Prostate gland (tissue), 2 donors: ENCODE measurements at places on chromosomes 4 and X.

DNA sequence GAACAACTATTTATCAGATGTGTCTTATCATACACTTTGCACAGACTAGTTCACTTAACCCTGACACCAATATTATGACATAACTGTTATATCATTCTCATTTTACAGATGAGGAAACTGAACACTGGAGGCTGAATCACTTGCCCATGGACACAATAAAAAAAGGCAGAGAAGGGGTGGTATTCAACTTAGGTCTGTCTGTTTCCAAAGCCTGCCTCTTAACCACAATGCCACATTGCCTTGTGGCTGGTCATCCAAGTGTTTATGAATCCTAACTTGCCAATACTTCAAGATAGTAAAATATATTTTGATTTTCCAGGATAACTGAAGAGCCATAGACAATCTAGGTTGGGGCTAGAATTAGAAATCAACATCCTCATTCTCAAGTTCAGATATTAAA lies 327.8 kb downstream of the NR3C2 start:
- DNase-seq = no peak

GRCh38 chr4:10773656-10774055 lies 89.1 kb upstream of the CLNK start:
- no peak for DNase-seq

GRCh38 chr4:189304809-189305208 lies 635.9 kb upstream of the FRG1 start:
- no peak for DNase-seq

- no peak for DNase-seq
Measured at GRCh38 chr4:47432749-47433148, 30.8 kb downstream of the COMMD8 start.

GRCh38 chrX:41085878-41086626 lies 807 bp downstream of the USP9X start:
- DNase-seq = peak; percentile 28
